ENCODE measurements at places on chromosomes 6 and 20. TPM values are rescaled to one million over a fixed set of nuclear protein-coding genes. Genes with fewer than 3 reads are reported as not detected.

The TMEM74B gene
- total RNA-seq, result not detected

DNA sequence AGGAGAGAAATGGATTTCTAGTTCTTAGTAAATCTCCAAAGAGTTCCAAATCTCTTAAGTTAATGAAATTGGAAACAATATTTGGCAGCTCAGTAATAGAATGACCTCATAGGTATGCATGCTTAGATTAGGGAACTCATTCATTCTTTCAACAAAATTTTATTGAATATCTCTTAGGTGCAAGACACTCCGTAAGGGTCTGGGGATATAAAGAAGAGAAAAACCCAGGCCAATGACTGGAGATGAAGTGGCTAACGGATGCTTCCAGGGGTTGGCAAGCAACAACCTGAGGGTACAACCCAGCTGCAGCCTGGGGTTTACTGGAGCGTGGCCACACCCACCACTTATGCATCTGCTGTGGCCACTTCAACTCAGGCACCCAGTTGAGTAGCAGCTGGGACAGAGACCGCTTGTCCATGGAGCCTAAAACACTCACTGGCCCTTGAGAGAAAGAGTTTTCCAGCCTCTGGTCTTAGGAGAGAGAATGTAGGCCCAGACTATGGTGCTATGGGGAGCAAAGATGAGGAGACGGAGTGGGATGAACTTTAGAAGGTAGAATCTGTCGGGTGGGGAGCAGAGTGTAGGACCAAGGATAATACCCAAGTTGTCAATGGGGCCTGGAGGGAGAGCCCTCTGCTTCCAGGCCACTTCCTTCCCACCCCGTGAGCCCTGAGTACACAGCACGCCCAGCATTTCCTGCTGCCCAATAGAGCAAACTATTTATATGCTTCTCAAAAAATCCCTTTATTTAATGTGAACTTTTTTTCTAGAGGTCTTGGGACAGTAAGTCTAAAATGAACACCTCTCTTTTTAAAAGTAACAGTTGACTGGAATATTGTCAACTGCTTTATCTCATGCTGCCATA is 46.8 kb upstream of the PXDC1 start:
- DNase-seq, result peak; percentile 56

DNA sequence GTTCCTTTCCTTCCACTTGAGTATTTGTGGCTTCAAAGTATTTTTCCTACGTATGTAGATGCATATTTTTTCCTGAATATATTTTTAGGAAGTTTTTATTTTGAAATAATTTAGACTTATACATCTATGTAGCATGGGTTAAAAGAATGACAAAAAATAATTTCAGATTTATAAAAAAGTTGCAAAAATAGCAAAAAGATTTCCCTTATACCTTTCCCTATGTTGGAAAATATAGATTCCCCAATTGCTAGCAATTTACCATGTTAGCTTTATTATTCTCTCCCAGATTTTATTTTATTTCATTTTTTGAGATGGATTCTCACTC is 69.8 kb downstream of the SCAND1 start:
- DNase-seq, result no peak

- DNase-seq, result peak; percentile 72
These were observed 86.3 kb downstream of the SOX4 start for GRCh38 chr6:21679761-21680265.

- DNase-seq, result no peak
These were observed 162.3 kb downstream of the UTRN start for GRCh38 chr6:144447472-144447871.

All from fibroblast of lung (primary cell).